Midbrain (tissue), 1 donor: ENCODE measurements at places on chromosomes 6 and 20.

- no peak for DNase-seq
These were observed 224.5 kb downstream of the GMDS start for GRCh38 chr6:2020909-2021308.

DNA sequence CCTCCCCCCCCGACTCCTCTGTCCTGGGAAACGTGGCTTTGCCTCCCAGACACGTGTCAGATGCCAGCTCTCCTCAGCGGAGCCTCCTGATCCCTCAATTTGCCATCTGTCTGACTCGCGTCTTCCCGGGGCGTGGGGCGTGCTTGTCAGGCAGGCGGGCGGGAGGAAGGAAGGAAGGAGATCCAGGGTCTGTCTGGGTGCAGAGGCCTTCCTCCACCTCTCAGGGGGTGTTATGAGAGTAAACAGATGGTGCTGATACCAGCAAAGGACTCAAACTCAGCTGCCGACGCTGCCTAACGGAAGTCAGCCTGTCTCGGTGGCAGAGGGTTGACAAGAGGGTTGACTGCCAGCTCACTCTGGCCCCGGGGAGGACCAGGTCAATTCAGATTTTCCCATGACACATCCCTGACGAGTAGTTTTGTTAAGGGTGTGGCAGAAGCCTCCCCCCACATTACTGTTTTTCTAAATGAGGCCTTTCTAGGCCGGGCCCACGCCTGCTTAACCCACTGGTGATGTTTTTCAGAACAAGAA is 17.0 kb downstream of the UQCC2 start:
- DNase-seq, result no peak

DNA sequence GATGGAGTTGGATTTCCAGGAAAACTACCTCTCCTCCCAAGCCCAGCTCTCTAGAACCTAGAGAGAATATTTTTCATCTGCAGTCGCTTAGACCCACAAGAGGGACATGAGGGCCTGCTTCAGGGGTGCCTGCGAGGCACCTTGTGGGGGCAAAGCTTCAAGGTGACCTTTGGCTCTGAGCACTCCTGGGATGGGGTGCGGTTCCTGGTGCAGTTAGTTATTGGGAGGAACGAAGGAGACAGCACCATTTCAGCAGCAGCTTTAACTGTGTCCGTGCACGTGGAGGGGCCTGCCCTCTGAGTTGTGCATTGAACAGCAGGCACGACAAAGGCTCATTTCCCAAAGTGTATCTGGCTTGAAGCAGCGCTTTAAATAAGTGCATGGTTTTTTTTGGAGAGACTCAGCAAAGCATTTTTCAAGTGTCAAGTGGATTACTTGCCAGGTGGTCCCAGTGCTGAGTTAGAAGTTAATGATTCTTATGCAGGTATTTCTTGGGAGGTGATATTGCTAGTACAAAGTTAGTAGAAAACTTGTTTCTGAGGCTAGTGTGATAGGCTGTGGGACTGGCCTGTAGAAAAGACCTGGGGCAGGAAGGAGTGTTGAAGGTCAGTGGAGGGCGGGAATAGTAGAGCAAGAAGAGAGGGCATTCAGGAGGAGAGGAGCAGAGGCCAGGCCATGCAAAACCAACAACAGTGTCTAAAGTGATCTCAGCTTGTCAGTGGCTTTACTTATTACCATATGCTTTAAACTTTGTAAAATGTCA is 3.8 kb downstream of the IGF2R start:
- no peak for DNase-seq

DNA sequence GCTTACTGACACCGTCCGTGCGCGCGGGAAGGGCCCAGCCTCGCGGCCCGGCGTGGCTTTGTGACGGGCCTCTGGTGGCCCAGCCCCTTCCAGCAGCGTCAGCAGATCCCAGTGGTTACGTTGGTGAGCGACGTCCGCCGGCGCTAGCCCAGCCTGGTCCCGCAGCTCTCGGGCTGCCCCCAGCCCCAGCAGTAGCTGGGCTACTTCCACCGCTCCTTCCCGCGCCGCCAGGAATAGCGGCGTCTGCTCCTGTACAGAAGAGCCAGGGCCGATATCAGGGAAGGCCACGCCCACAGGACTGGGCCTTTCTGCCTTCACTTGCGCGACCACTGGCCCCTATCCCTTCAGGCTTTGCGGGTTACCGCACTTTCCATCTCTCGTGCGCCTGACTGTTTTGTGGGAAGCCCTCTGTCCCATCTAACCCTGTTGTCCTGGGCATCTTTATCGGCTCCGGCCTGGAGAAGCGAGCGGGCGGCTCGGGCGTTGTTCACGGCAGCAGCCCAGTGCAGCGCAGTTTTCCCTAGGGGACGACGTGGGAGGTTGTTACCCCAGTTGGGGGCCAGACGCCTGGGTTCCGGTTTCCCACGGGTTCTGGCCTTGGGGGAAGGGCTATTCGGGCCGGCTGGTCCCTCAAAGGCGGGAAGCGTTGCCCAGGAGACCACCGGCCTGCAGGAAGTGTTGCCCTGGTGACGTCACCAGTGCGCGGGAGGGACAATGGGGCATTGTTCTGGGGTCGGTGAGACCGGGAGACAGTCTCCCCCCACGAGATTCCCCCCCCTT is 3.6 kb upstream of the GPSM3 start:
- peak; percentile 92 for DNase-seq

DNA sequence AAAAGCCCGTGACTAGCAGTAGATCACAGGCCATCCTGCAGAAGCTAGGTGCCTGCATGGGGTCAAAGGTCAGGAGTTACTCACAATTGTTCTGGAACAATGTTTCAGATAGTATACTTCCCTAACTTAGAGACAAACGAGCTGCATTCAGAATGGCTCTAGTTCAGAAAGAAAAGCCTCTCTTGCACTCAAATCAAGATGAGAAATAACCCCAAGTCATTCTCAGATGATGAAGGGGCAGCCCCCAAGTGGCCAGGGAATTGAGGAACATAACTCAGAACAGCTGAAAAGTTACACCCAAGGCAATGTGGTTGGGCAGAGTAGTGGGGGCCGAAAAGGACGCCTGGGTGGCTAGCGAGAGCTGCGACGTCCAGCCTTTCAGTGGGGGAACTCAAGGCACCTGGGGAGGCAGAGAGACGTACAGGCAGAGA is 27.8 kb downstream of the FYN start:
- no peak for DNase-seq

DNA sequence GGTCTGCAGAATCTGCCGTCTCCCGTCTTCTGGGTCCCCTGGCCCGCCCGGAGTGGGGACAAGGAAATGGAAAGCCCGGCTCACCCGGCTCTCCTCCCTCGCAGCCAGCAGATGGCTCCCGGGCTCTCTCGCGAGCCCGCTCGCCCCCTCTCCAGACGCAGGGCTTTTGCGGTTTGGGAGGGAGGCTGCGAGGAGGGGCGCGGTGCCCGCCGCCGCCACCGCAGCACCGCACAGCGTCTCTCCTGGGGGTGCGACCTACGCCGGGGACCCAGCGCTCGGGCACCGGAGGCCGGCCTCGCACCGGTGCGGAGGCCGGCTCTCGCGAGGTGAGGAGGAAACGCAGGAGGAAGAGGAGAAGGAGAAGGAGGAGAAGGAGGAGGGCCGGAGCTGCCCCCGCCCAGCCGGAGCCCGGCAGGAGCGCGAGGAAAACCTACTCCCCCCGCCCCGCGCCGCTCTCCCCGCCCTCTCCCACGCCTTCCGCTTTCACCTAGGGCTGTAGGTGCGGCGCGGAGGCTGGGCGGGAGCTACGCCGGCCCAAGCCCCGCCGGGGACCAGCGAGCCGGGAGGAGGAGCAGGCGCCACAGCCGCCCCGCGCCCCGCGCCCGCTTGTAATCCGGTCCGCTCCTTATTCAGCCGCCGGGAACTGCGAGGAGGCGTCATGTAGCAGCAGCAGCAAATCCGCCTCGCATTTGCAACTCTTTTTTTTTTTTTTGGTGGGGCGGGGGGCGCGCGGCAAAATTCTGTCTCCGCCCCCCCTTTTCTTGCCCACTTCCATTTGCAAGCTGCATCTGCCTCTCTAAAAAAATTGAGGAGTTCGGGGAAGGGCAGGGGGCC is at the start of gene CARMIL1:
Gene CARMIL1, plus strand, starts transcription at position 461 of the 834 bp plus-strand sequence. CDS start 422 bp downstream, outside the sequence.
- DNase-seq, result peak; percentile 77

DNA sequence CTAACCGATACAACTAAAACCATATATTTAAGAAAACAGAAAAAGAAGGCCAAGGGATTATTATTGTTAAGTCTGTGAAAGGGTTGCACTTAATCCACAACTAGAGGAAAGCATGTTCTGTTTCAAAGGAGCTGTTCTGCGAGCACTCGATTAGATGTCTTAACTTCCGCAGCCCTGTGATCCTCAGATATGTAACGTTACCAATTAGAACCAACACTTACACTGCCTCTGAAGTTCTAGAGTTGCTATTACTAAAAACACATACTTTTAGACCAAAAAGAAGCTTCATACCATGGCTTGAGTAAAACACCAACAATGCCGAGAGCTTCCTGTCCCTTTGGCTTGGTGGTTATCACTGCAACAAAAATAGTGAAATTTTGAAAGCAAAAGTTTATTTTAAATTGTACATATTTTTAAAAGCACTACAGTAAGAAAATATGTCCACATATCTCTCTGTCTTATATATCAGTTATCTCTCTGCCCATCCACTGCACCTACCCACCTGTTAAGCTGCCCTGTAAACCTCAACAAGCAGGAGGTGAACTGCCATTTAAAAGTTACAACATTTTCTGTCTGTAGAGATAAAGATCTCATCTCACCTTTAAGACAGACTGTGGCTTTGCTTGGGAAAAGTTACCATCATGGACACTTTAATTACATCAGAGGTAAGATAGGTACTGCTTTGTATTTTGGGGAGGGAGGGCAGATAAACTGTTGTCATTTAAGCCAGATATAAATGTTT is 7.1 kb upstream of the DUSP22 start:
- no peak for DNase-seq
